ENCODE measurements at places on chromosomes 11 and 22. TPM values are rescaled to one million over a fixed set of nuclear protein-coding genes. Genes with fewer than 3 reads are reported as not detected.
A peak's percentile ranks its signal among the peaks of the same experiment; 100 is the strongest.

The CAVIN3 gene
- total RNA-seq: 303 TPM

- H3K36me3 ChIP-seq: no peaks in the 10 kb centered on the region
- H3K27ac ChIP-seq: no peak overlapping the region
- no peaks in the 10 kb centered on the region for H3K27me3 ChIP-seq
- H3K4me1 ChIP-seq: no peaks in the 10 kb centered on the region
- no peak overlapping the region for H3K4me3 ChIP-seq
These were observed 3.4 kb downstream of the CCDC188 start for GRCh38 chr22:20147237-20147988.

The SLC22A25 gene
- total RNA-seq: not detected

DNA sequence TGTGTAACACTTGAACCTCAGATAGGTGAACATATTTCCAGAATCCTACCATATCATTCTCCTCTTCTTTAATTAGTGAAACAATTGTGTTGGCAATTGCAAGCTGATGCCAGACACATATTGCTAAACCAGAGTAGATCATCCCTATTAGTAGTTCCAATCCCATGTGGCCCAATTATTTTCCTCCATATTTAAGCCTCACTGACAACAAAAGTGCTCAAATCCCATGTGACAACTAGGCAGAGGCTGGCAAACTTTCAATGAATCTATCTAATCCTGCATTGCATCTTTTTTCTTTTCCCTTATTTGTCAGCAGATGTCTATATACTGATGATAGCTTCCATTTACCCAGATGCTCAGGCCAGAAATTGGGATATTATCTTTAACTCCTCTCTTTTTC lies 90.4 kb downstream of the GRIA4 start:
- H3K27ac ChIP-seq: no peak overlapping the region
- H3K4me3 ChIP-seq: no peak overlapping the region
- no peaks in the 10 kb centered on the region for H3K27me3 ChIP-seq

- H3K36me3 ChIP-seq: peaks cover 24% of the 10 kb centered on the region
- H3K27ac ChIP-seq: no peak overlapping the region
- no peaks in the 10 kb centered on the region for H3K27me3 ChIP-seq
- H3K4me3 ChIP-seq: no peak overlapping the region
These were observed 19.2 kb upstream of the ADSL start for GRCh38 chr22:40326905-40327735.

DNA sequence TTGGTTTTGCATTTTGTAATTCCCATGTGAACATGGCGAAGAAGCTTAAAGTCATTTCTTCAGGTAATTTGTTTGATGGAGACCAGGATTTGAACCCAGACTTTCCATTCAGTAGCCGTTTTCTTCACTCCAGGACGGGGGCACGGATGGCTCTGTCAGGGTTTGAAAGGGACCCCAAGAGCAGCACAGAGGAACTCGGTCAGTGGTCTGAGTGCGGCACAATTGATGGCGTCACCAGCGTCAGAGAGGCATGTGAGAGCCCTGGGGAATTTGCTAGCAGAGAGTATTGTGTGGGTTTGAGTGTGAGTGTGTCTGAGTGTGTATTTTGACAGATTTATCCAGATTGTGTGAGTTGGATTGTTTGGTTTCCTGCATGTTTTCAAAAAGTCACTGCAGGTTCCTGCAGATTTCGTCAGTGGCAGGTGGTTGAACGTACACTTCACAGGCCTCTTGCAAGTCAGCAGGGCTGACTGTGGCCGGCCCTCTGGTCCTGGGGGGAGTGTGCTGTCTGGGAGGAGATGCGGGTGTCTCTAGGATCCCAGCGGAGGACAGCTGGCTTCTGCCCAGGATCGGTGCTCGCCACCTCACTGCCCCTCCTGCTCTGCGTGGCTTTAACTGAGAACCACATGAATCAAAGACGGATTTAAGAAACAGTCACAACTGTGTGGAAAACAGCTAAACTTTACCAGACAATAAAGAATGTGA lies 199.3 kb downstream of the TBC1D22A start:
- H3K27me3 ChIP-seq: no peaks in the 10 kb centered on the region
- no peak for DNase-seq

DNA sequence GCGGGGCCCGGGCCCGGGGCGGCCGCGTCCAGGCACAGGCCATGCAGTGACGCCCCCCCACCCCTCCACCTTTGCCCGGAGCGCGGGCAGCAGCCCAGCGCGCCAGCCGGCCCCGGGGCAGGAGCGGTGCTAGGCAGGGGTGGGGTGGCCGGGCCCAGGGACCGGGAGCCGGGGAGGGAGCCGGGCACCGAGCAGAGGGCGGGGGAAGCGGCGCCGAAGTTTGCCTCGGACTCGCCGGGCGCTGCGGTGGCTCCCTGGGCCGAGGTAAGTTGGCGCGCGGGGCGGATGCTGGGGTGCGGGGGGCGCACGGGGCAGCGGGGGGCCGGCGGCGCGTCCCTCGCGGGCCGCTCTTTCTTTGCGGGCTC lies 332 bp downstream of the TEAD1 start:
- no peaks in the 10 kb centered on the region for H3K27me3 ChIP-seq
- peaks cover 7% of the 10 kb centered on the region for H3K4me1 ChIP-seq
- H3K27ac ChIP-seq: peak overlapping the region; percentile 84

Data from thoracic aorta (tissue), 2 donors.